ENCODE measurements at places on chromosomes 11 and 22. TPM values are rescaled to one million over a fixed set of nuclear protein-coding genes. Genes with fewer than 3 reads are reported as not detected.

DNA sequence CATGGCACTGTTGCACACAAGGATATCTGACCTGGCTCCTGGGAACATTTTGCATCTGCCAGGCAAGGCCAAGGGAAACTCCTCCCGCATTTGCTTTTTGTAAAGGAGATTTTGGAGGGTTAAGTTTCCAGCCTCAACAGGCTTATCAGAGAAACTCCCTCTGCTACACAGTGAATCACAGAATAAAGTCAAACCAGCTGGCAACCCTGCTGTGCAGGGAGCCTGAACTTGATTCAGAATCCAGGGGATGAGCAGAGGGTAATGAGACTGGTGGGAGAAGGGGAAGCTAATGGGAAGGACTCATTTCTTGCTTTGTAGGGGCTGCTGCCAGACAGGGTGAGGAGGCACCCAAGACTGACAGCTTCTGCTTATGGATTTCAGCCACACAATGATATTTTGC lies 185.3 kb upstream of the ISX start:
- H3K36me3 ChIP-seq = no peaks in the 10 kb centered on the region
- DNase-seq = no peak
- H3K4me3 ChIP-seq = no peak overlapping the region
- no peak overlapping the region for H3K27ac ChIP-seq
- no peaks in the 10 kb centered on the region for H3K4me1 ChIP-seq
- no peaks in the 10 kb centered on the region for H3K27me3 ChIP-seq

DNA sequence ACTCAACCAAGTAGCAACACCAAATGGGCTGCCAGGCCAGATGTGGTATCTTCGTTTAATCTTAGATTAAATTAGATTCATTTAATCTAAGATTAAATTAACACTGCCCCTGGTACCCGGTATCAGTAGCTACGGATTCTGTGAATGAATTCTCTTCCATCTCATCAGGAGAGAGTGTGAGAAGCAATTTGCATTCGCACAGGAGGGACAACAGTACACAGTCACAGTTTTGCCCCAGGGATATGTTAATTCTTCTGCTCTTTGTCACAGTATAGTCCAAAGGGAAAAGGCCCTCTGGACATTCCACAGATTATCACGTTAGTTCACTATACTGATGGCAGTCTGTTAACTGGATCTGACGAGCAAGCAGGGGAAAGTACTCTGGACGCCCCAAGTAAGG lies 22.9 kb downstream of the ASCL2 start:
- no peak for DNase-seq
- no peaks in the 10 kb centered on the region for H3K4me1 ChIP-seq
- peaks cover 4% of the 10 kb centered on the region for H3K27me3 ChIP-seq
- no peak overlapping the region for H3K4me3 ChIP-seq
- no peak overlapping the region for H3K27ac ChIP-seq
- no peaks in the 10 kb centered on the region for H3K36me3 ChIP-seq

DNA sequence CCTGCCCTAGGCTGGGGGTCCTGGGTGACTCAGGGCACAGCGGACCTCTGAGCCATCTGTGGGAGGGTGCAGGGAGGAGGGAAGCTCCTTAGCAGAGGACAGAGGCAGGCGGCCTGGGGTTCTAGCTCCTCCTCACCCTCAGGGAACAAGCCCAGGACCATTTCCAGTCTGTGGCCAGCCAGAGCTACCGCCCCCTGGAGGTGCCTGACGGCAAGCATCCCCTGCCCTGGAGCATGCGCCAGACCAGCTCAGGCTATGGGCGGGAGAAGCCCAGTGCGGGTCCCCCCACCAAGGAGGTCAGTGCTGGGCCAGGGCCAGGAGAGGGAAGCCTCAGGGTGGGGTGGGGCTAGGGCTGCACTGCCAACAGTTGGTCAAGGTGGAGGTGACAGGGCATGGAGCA lies 26.0 kb upstream of the LRRC10B start:
- H3K36me3 ChIP-seq = no peaks in the 10 kb centered on the region
- no peak overlapping the region for H3K27ac ChIP-seq
- peaks cover 6% of the 10 kb centered on the region for H3K4me1 ChIP-seq

Gene MOV10L1
- total RNA-seq = 7.4 TPM

Gene MRGPRX3
- 0.78 TPM for total RNA-seq

Gene OR4A16
- not detected for total RNA-seq

- DNase-seq = no peak
- H3K27ac ChIP-seq = no peak overlapping the region
- H3K36me3 ChIP-seq = peaks cover 53% of the 10 kb centered on the region
- H3K4me1 ChIP-seq = peaks cover 23% of the 10 kb centered on the region
- no peak overlapping the region for H3K4me3 ChIP-seq
These were observed 29.9 kb upstream of the TXNRD2 start for GRCh38 chr22:19971276-19972124.

GRCh38 chr22:19983741-19984140 lies 32.9 kb downstream of the ARVCF start:
- peaks cover 24% of the 10 kb centered on the region for H3K36me3 ChIP-seq
- H3K4me3 ChIP-seq = peak overlapping the region; percentile 55
- peak overlapping the region; percentile 100 for H3K27ac ChIP-seq
- DNase-seq = no peak
- H3K4me1 ChIP-seq = peaks cover 69% of the 10 kb centered on the region

- H3K27ac ChIP-seq = peak within 1 kb of the TSS; percentile 74
- H3K36me3 ChIP-seq = no peaks in the 10 kb centered on the region
- no peaks in the 10 kb centered on the region for H3K27me3 ChIP-seq
These were observed at the start of gene SAMM50 for GRCh38 chr22:43955040-43955882. SAMM50 (plus strand) TSS chr22:43955442; CDS start chr22:43955578, 136 bp downstream.

GRCh38 chr11:121446752-121447156 lies 5.4 kb upstream of the SORL1 start:
- H3K27ac ChIP-seq = no peak overlapping the region
- DNase-seq = no peak
- no peak overlapping the region for H3K4me3 ChIP-seq
- H3K36me3 ChIP-seq = no peaks in the 10 kb centered on the region
- H3K27me3 ChIP-seq = no peaks in the 10 kb centered on the region
- H3K4me1 ChIP-seq = peaks cover 3% of the 10 kb centered on the region

Gene OR5B21
- total RNA-seq = not detected

Gene FAM111B
- total RNA-seq = not detected

DNA sequence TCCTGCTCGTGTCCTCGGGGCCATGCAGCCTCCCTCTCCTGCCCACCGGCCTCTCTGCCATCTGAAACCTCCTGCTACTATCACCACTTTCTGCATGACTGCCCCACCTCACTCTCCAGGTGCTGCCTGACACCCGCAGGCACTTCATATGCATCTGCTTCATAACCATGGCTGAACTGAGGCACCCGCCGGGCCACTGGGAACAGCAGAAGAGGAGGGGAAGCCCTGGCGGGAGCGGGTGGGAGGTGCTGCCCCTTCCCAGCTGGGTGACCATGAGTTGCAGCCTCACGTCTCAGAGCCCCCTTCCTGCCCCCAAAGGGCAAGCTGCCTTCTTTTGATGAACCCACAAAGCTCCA lies 21.7 kb upstream of the PICK1 start:
- no peaks in the 10 kb centered on the region for H3K36me3 ChIP-seq

GRCh38 chr11:93840180-93840579 lies 10.2 kb downstream of the VSTM5 start:
- H3K4me3 ChIP-seq = no peak overlapping the region
- H3K27ac ChIP-seq = no peak overlapping the region
- H3K27me3 ChIP-seq = no peaks in the 10 kb centered on the region
- H3K4me1 ChIP-seq = no peaks in the 10 kb centered on the region
- no peak for DNase-seq
- no peaks in the 10 kb centered on the region for H3K36me3 ChIP-seq

DNA sequence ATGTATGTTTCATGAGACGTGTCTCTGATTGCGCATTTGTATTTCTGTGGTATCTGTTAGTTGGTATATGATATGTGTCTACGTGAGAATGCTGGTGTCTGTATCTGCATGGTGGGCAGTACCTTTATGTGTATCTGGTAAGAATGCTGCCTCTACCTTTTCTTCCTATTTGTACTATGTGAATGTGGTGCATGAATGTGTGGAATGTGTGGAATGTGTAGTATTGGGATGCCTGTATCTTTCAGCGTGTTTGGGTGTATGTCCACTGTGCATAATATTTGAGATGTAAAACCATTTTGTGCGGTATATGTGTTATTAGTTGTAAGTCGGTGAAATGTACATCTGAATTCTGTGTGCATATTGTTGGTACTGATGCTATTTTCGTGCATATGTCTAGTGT lies 2.3 kb upstream of the OR51E1 start:
- DNase-seq = no peak
- H3K4me3 ChIP-seq = no peak overlapping the region
- no peaks in the 10 kb centered on the region for H3K4me1 ChIP-seq
- H3K27me3 ChIP-seq = no peaks in the 10 kb centered on the region
- H3K27ac ChIP-seq = no peak overlapping the region

Gene DDX6
- 77.2 TPM for total RNA-seq

DNA sequence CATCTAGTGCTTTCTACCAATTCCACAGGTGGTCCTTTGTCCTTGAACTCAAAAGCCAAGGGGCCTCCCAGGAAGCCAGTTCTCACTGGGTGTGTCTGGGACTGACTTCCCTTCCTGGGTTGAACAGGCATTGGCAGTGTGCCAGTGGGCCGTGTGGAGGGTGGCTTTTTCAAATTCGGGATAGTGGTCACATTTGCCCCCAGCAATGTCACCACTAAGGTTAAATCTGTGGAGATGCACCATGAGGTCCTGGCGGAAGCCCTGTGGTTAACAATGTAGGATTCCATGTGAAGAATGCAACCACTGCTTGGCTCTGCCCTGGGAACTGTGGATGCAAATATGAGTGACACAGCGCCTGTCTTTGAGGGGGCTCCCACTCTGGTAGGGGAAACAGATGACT lies 53.2 kb upstream of the MTNR1B start:
- H3K27me3 ChIP-seq = no peaks in the 10 kb centered on the region
- H3K4me3 ChIP-seq = no peak overlapping the region
- no peak overlapping the region for H3K27ac ChIP-seq
- peaks cover 11% of the 10 kb centered on the region for H3K4me1 ChIP-seq
- H3K36me3 ChIP-seq = no peaks in the 10 kb centered on the region
- no peak for DNase-seq

- peak overlapping the region; percentile 43 for H3K27ac ChIP-seq
- H3K36me3 ChIP-seq = peaks cover 13% of the 10 kb centered on the region
- peak overlapping the region; percentile 34 for H3K4me3 ChIP-seq
- DNase-seq = peak; percentile 31
- no peaks in the 10 kb centered on the region for H3K27me3 ChIP-seq
These were observed 4.7 kb downstream of the FEN1 start for GRCh38 chr11:61797263-61797944.

DNA sequence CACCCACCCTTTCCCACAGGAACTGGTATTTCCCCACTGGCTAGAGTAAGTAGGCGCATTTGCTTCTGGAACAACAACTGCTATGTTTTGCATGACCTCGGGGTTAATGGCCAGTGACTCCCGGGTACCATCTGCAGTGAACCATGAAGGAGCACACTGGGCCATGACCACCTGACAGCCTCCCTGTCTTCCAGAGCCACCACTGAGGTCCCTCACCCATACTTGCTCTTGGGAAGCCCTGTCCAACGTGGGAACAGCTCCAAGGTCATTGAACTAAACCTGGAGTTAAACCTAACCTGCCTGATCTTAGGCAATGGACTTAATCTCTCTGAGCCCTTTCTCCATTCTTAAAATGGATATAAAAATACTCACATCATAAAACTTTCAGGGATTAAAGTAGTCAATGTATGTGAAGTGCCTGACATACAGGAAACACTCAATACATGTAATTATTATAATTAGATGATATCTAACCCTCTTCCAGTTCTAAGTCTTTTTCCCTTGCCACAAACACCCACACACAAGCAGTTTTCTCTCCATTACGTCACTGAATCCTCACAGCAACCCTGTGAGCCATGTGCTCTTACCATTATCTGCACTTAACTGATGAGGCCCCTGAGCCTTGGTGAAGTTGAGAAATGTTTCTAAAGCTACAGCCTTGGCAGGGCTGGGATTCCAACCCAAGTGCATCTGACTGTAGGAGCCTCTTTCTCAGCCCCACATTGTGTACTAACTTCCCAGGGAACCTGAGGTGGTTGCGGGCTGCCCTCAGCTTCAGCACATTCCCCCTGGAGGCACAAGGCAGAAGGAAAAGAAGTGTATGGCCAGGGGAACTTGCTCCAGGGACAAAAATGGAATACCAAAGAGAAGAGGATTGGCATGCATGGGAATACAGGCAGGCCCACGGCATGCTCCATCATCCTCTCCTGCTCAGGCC lies 74.5 kb upstream of the NCAM1 start:
- H3K4me3 ChIP-seq = no peak overlapping the region
- H3K36me3 ChIP-seq = no peaks in the 10 kb centered on the region
- no peaks in the 10 kb centered on the region for H3K27me3 ChIP-seq
- H3K27ac ChIP-seq = no peak overlapping the region
- peaks cover 34% of the 10 kb centered on the region for H3K4me1 ChIP-seq

- no peak for DNase-seq
- no peak within 1 kb of the TSS for H3K4me3 ChIP-seq
- H3K27ac ChIP-seq = no peak within 1 kb of the TSS
- no peaks in the 10 kb centered on the region for H3K36me3 ChIP-seq
- H3K27me3 ChIP-seq = no peaks in the 10 kb centered on the region
- H3K4me1 ChIP-seq = no peaks in the 10 kb centered on the region
These were observed at the start of gene MS4A2 for GRCh38 chr11:60088364-60088763. MS4A2 (plus strand) TSS chr11:60088664; CDS start chr11:60088766, 102 bp downstream.

GRCh38 chr11:2306452-2306823 lies 4.6 kb downstream of the TSPAN32 start:
- no peaks in the 10 kb centered on the region for H3K27me3 ChIP-seq
- DNase-seq = no peak
- H3K4me3 ChIP-seq = peak overlapping the region; percentile 47
- H3K27ac ChIP-seq = peak overlapping the region; percentile 89
- no peaks in the 10 kb centered on the region for H3K36me3 ChIP-seq
- H3K4me1 ChIP-seq = peaks cover 34% of the 10 kb centered on the region

Gene HTR3A
- total RNA-seq = not detected

- peak overlapping the region; percentile 86 for H3K27ac ChIP-seq
- H3K27me3 ChIP-seq = no peaks in the 10 kb centered on the region
- H3K4me3 ChIP-seq = no peak overlapping the region
- no peaks in the 10 kb centered on the region for H3K36me3 ChIP-seq
These were observed 874 bp upstream of the PLAAT4 start for GRCh38 chr11:63535734-63536133.

DNA sequence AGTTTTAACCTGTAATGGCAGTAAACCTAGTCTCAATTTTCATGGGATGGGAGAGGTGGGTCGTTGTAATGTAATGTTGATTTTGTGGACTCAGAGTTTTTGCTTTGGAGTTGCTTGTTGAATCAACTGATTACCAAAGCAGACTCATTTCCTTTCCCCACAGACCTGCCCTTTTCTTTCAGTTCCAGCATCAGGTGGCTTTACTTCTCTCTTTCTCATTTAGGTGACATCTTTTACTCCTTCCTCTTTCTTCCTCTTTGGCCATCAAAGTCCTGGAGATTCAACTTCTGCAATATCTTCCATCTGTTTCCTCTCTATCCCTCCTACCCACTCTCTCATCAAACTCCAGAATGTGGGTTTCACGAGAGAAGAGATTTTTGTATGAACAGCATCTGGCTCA lies 313.9 kb downstream of the TMEM135 start:
- H3K27ac ChIP-seq = no peak overlapping the region
- H3K27me3 ChIP-seq = no peaks in the 10 kb centered on the region
- H3K4me3 ChIP-seq = no peak overlapping the region

Gene UBQLN3
- 1.5 TPM for total RNA-seq

Gene EXPH5
- total RNA-seq = 3.2 TPM

DNA sequence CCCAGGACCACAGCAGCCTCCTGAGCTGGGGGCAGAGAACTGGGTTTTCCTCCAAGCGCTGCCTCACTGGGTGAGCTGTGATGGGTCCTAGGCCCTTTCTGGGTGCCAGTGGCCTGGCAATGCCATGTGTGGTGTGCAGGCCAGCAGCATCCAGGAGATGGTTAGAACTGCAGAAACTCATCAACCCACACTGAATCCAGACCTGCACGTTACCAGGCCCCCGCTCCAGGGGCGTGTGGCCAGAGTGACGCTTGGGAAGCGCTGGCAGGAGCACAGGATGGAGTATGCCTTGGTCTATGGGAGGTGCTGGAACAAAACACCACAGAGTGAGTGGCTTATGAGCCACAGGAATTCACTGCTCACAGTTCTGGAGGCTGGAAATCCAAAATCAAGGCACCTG lies 97.0 kb downstream of the MN1 start:
- H3K4me3 ChIP-seq = no peak overlapping the region
- H3K27me3 ChIP-seq = no peaks in the 10 kb centered on the region
- H3K4me1 ChIP-seq = no peaks in the 10 kb centered on the region

All from thoracic aorta (tissue), 2 donors.